PC-3 (cell line): ENCODE measurements at places on chromosomes 6 and 20. TPM values are rescaled to one million over a fixed set of nuclear protein-coding genes. Genes with fewer than 3 reads are reported as not detected.

- H3K27ac ChIP-seq: no peak overlapping the region
- H3K4me3 ChIP-seq: no peak overlapping the region
- no peak for DNase-seq
- no peaks in the 10 kb centered on the region for H3K4me1 ChIP-seq
- H3K27me3 ChIP-seq: peaks cover 35% of the 10 kb centered on the region
- no peaks in the 10 kb centered on the region for H3K36me3 ChIP-seq
Observed at GRCh38 chr20:47043086-47043485, 148.4 kb downstream of the EYA2 start.

- no peaks in the 10 kb centered on the region for H3K36me3 ChIP-seq
- DNase-seq: no peak
- no peak overlapping the region for H3K4me3 ChIP-seq
- H3K4me1 ChIP-seq: peaks cover 10% of the 10 kb centered on the region
- no peak overlapping the region for H3K27ac ChIP-seq
- H3K27me3 ChIP-seq: no peaks in the 10 kb centered on the region
Observed at GRCh38 chr6:105489216-105489530, 86.3 kb upstream of the PREP start.

DNA sequence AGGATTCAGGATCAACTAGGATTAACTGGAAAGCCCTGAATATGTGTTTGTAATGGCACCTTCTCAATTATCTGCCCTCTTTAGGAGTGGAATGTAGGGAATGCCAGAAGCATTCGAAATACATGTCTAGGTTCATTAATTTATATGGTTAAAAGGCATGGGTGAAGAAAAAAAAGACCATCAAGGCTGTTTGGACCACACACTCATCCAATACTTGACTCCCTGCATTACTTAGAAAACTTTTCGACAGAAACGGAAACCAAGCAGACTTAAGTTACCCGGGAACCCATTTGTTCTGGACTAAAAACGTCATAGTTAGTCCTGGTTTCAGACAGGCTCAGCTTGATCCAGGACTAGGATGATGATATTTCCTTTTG, 33.2 kb downstream of the SLC2A10 start:
- DNase-seq: no peak
- H3K36me3 ChIP-seq: no peaks in the 10 kb centered on the region
- H3K4me3 ChIP-seq: no peak overlapping the region
- H3K4me1 ChIP-seq: peaks cover 43% of the 10 kb centered on the region
- no peak overlapping the region for H3K27ac ChIP-seq

DNA sequence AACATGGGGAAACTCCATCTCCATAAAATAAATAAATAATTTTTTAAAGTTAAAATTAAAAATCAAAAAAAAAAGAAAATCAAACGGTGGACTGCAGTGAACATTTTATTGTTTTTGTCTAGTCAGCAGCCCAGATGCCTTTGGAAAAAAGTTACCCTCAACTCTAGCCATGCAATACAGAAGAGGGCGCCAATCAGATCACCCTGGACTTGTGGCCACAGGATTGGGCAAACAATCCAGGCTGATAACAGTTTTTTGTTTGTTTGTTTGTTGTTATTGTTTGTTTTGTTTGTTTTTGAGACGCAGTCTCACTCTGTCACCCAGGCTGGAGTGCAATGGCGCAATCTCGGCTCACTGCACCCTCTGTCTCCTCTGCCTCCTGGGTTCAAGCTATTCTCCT, 30.5 kb upstream of the NELFCD start:
- H3K27ac ChIP-seq: no peak overlapping the region
- no peaks in the 10 kb centered on the region for H3K4me1 ChIP-seq
- no peaks in the 10 kb centered on the region for H3K36me3 ChIP-seq
- peaks cover 53% of the 10 kb centered on the region for H3K27me3 ChIP-seq
- H3K4me3 ChIP-seq: no peak overlapping the region

- H3K4me1 ChIP-seq: peaks cover 28% of the 10 kb centered on the region
- no peak overlapping the region for H3K4me3 ChIP-seq
- H3K27me3 ChIP-seq: no peaks in the 10 kb centered on the region
- no peaks in the 10 kb centered on the region for H3K36me3 ChIP-seq
- peak; percentile 39 for DNase-seq
- no peak overlapping the region for H3K27ac ChIP-seq
Observed at GRCh38 chr6:50655848-50656453, 57.4 kb upstream of the TFAP2D start.

DNA sequence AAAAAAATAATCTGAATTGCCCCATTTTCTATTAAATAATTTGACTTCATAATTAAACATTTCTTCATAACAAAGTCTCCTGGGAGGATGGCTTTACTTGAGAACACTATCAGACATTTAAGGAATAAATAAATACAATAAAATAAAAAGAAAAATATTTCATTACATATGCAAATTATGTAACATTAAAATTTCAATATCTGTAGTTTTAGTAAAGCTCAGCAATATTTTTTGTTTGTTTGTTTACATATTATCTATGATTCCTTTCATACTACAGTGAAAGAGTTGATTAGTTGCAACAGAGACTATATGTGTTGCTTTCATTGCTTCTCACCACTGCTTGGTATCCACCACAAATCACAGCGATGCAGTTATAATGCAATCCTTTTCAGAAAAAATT, 474.9 kb upstream of the GJE1 start:
- H3K27me3 ChIP-seq: no peaks in the 10 kb centered on the region
- no peak overlapping the region for H3K27ac ChIP-seq
- 0 out of 2 replicates have a peak, but pooled peaks cover 5% of the 10 kb centered on the region for H3K4me1 ChIP-seq
- no peak for DNase-seq

GRCh38 chr6:148835920-148836441, 89.2 kb downstream of the UST start:
- peaks cover 58% of the 10 kb centered on the region for H3K4me1 ChIP-seq
- peak overlapping the region; percentile 35; the same call in 1 of the 2 replicates for H3K27ac ChIP-seq
- H3K36me3 ChIP-seq: no peaks in the 10 kb centered on the region

DNA sequence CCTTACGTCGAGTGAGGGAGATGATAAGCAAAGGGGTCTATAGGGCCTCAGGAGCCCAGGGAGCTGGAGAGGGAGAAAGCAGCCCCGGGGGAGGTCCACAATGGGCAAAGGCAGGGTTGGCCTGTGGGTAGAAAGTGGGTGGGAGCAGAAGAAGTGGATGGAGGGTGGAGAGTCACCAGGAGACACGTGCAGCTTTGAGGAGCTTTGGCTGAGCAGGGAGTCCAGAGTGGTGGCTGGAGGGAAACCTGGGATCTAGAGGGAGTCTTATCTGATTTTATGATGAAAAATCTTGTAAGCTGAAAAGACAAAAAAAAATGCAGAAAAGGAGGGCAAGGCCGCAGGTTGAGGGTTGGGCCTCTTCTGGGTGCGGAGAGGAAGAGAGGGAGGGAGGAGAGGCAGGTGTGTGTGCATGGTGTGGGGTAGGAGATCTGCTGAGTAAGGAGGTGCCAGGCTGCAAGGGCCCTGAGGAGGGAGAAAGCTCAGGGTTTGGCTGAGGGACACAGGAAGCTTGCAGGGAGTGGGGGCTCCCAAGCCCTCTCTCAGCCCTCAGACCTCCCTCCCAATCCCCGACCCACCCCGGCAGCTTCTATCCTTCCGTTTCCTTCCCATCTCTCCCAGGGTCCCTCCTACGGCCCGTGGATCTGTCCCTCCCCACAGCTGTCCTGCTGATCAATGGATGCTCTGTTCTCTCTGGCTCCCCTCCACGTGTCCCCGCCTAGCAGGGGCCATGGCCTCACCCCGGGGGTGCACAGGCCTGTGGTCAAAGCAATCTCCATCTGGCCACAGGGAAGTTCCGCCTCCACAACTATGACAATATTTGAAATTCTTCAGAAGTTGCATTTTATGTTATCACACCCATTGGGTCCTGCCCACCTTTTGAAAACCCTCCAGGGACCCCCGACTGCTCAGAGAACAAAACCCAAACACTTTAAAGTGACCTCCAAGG, 17.1 kb upstream of the BPI start:
- H3K4me1 ChIP-seq: no peaks in the 10 kb centered on the region
- no peaks in the 10 kb centered on the region for H3K27me3 ChIP-seq
- no peak for DNase-seq
- H3K4me3 ChIP-seq: no peak overlapping the region

- peaks cover 19% of the 10 kb centered on the region for H3K36me3 ChIP-seq
- no peak overlapping the region for H3K4me3 ChIP-seq
- DNase-seq: no peak
- H3K4me1 ChIP-seq: peaks cover 23% of the 10 kb centered on the region
- H3K27me3 ChIP-seq: no peaks in the 10 kb centered on the region
Observed at GRCh38 chr20:47781632-47782031, 3.6 kb downstream of the SULF2 start.

- H3K27me3 ChIP-seq: no peaks in the 10 kb centered on the region
- no peak overlapping the region for H3K27ac ChIP-seq
- H3K4me3 ChIP-seq: no peak overlapping the region
Observed at GRCh38 chr6:518218-518617, 126.7 kb downstream of the IRF4 start.

DNA sequence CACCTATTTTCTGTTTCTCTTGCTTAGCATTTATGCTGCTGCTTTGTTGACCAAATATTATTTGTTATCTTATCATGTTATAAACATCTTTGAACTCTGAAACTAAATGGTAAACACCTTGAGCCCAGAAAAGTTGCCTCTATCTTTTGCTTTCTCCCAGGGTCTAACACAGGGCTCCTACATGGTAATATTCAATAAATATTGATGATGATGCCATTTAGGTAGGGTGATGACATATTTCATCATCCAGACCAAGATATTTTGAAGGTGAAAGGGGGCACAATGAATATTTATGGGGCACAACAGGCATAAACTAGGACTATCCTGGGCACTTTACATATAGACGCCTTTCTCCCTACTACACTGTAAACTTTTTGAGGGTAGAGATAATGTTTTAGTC, 11.6 kb upstream of the ENPP4 start:
- H3K4me1 ChIP-seq: peaks cover 4% of the 10 kb centered on the region; the same call in 1 of the 2 replicates
- H3K36me3 ChIP-seq: no peaks in the 10 kb centered on the region
- DNase-seq: no peak
- H3K27me3 ChIP-seq: no peaks in the 10 kb centered on the region
- H3K27ac ChIP-seq: no peak overlapping the region
- no peak overlapping the region for H3K4me3 ChIP-seq

- peak overlapping the region; percentile 99 for H3K27ac ChIP-seq
- no peak overlapping the region for H3K4me3 ChIP-seq
- no peaks in the 10 kb centered on the region for H3K36me3 ChIP-seq
- peak; percentile 72 for DNase-seq
- H3K4me1 ChIP-seq: peaks cover 49% of the 10 kb centered on the region
Observed at GRCh38 chr6:80454661-80455365, 348.3 kb downstream of the BCKDHB start.

GRCh38 chr6:94955156-94955555, 622.2 kb upstream of the MANEA start:
- no peaks in the 10 kb centered on the region for H3K4me1 ChIP-seq
- no peak overlapping the region for H3K4me3 ChIP-seq
- H3K36me3 ChIP-seq: no peaks in the 10 kb centered on the region
- no peaks in the 10 kb centered on the region for H3K27me3 ChIP-seq

GRCh38 chr20:23636182-23636907, 1.4 kb downstream of the CST3 start:
- H3K36me3 ChIP-seq: 0 out of 2 replicates have a peak, but pooled peaks cover 5% of the 10 kb centered on the region
- no peak overlapping the region for H3K27ac ChIP-seq
- no peaks in the 10 kb centered on the region for H3K27me3 ChIP-seq
- H3K4me3 ChIP-seq: peak overlapping the region; percentile 87

- H3K4me1 ChIP-seq: no peaks in the 10 kb centered on the region
- no peak overlapping the region for H3K4me3 ChIP-seq
- DNase-seq: no peak
Observed at GRCh38 chr20:37945091-37945547, 42.2 kb downstream of the VSTM2L start.

GRCh38 chr6:151731313-151731712, 76.2 kb upstream of the ESR1 start:
- DNase-seq: no peak
- no peak overlapping the region for H3K4me3 ChIP-seq
- no peaks in the 10 kb centered on the region for H3K36me3 ChIP-seq
- no peaks in the 10 kb centered on the region for H3K27me3 ChIP-seq
- H3K27ac ChIP-seq: no peak overlapping the region

GRCh38 chr6:38346291-38347079, 293.2 kb downstream of the BTBD9 start:
- H3K4me1 ChIP-seq: peaks cover 12% of the 10 kb centered on the region; the same call in 1 of the 2 replicates
- no peaks in the 10 kb centered on the region for H3K27me3 ChIP-seq
- DNase-seq: peak; percentile 16
- H3K36me3 ChIP-seq: no peaks in the 10 kb centered on the region
- no peak overlapping the region for H3K4me3 ChIP-seq
- no peak overlapping the region for H3K27ac ChIP-seq

Gene MICB
- total RNA-seq: 25.6 and 32.9 TPM in 2 replicates

Gene ESR1
- 2.2 and 5.9 TPM in 2 replicates for total RNA-seq

Gene ARMC12
- 0.75 TPM in 1 of 2 replicates, not detected in the other for total RNA-seq

Gene CCN5
- 0.26 TPM in 1 of 2 replicates, not detected in the other for total RNA-seq

Gene C20orf202
- not detected in 2 replicates for total RNA-seq

Gene CFAP61
- not detected in 2 replicates for total RNA-seq

Gene KCNK17
- total RNA-seq: not detected in 2 replicates

Gene LSM2
- total RNA-seq: 93.7 and 143 TPM in 2 replicates

Gene C6orf47
- 26.3 and 33.2 TPM in 2 replicates for total RNA-seq

Gene CLVS2
- not detected in 2 replicates for total RNA-seq

Gene SLC13A3
- not detected in 2 replicates for total RNA-seq

Gene CFAP206
- total RNA-seq: 0.07 TPM in 1 of 2 replicates, not detected in the other

Gene ZHX3
- total RNA-seq: 14.0 and 16.2 TPM in 2 replicates

Gene PRDM13
- total RNA-seq: not detected in 2 replicates
